ENCODE measurements at places on chromosomes 4 and X. TPM values are rescaled to one million over a fixed set of nuclear protein-coding genes. Genes with fewer than 3 reads are reported as not detected.

The MAGEA1 gene
- not detected for total RNA-seq

The SH3RF1 gene
- total RNA-seq = 29.6 TPM

The DCAF8L2 gene
- 0.29 TPM for total RNA-seq

The BANK1 gene
- total RNA-seq = 0.51 TPM

The LRIT3 gene
- 0.17 TPM for total RNA-seq

The ADH7 gene
- not detected for total RNA-seq

DNA sequence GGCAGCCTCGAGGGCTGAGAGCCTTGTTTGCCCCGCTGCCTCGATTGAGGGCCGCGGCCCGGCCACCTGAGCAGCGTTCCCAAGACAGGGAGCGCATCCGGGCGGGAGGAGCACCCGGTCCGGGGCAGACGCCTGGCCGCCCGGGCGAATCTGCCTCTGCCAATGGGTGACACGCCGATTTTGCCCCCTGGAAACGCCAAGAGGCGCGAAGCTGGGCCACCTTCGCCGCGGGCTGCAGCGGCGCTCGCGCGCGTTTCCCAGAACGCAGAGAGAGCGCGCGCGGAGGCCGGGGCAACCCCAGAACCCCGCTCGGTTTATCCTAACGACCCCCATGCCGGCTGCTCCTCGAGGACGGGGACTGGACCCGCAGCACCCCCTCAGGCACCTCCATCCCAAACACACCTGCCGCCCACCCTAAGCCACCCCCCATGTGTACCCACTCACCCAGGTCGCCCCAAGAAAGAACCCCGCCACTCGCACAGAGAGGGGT is 575 bp downstream of the MAP7D2 start:
- peaks cover 22% of the 10 kb centered on the region for H3K27me3 ChIP-seq
- H3K36me3 ChIP-seq = no peaks in the 10 kb centered on the region
- H3K27ac ChIP-seq = no peak overlapping the region
- DNase-seq = no peak
- peak overlapping the region; percentile 64 for H3K4me3 ChIP-seq
- H3K4me1 ChIP-seq = peaks cover 2% of the 10 kb centered on the region

DNA sequence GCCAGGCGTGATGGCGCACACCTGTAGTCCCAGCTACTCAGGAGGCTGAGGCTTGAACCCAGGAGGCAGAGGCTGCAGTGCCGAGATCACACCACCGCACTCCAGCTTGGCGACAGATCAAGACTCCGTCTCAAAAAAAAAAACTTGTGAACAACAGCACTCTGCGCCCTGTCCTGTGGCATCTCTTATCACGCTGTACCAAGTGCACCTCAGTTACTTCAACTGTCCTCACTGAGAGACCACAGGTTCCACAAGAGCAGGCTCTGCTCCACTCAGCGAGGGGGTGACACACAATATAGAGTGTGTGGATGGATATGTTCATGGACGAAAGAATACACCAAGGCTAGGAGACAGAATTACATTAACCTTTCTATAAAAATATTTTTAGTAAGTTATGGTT is 49.3 kb downstream of the ADGRA3 start:
- H3K4me3 ChIP-seq = no peak overlapping the region
- peaks cover 41% of the 10 kb centered on the region for H3K36me3 ChIP-seq
- no peak overlapping the region for H3K27ac ChIP-seq
- peaks cover 18% of the 10 kb centered on the region for H3K4me1 ChIP-seq

- H3K4me3 ChIP-seq = no peak overlapping the region
- DNase-seq = no peak
- H3K36me3 ChIP-seq = peaks cover 2% of the 10 kb centered on the region
- no peaks in the 10 kb centered on the region for H3K4me1 ChIP-seq
- H3K27me3 ChIP-seq = no peaks in the 10 kb centered on the region
Observed at GRCh38 chrX:74465424-74465823, 44.1 kb downstream of the SLC16A2 start.

GRCh38 chr4:1584498-1584897 is 99.6 kb downstream of the FAM53A start:
- no peaks in the 10 kb centered on the region for H3K4me1 ChIP-seq
- H3K4me3 ChIP-seq = no peak overlapping the region
- no peak overlapping the region for H3K27ac ChIP-seq
- H3K36me3 ChIP-seq = no peaks in the 10 kb centered on the region

DNA sequence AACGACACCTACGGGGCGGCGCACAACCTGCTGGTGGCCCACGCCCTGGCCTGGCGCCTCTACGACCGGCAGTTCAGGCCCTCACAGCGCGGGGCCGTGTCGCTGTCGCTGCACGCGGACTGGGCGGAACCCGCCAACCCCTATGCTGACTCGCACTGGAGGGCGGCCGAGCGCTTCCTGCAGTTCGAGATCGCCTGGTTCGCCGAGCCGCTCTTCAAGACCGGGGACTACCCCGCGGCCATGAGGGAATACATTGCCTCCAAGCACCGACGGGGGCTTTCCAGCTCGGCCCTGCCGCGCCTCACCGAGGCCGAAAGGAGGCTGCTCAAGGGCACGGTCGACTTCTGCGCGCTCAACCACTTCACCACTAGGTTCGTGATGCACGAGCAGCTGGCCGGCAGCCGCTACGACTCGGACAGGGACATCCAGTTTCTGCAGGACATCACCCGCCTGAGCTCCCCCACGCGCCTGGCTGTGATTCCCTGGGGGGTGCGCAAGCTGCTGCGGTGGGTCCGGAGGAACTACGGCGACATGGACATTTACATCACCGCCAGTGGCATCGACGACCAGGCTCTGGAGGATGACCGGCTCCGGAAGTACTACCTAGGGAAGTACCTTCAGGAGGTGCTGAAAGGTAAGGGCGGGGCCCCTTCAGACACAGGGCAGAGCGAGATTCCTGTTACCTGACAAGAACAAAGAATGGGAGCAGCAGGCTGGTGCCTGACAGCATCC is 11.7 kb downstream of the RPL9 start:
- H3K4me3 ChIP-seq = peak overlapping the region; percentile 70
- peaks cover 8% of the 10 kb centered on the region for H3K36me3 ChIP-seq
- H3K27ac ChIP-seq = peak overlapping the region; percentile 59
- H3K27me3 ChIP-seq = no peaks in the 10 kb centered on the region

DNA sequence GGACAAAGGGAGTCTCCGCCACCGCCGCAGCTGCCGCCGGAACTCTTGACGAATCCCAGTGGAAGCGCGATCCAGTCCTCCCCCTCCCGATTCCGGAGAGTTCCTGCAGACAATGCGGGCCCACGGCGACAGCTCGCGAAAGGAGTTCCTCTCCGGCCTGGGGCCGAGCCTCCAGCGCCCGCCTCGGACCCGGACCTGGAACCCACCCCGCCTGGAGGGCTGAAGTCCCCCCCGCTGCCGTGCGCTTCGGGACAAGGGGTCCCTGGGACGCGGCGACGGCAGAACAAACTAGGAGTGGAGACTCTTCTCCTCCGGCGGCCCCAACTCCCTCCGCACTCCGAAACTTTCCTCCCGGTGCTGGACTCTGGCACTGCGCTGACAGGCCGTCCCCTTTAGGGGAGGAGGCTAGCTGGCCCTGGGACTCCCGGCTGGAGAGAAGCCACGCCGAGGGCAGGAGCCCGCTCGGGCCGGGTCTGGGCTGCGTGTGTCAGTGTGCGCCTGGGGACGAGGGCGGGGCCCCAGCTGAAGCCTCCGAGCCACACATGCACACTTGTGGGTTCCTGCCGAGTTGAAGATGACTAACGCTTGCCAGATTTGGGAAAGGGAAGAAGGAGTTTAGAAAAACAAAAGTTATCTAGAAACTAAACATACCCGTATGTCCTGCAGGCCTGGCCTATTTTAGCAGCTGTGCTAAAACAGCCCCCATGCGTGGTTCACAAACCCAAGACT is at the start of gene ANTXR2:
Gene ANTXR2, minus strand, starts transcription at position 486 of the 729 bp plus-strand sequence. CDS start 669 bp downstream, outside the sequence.
- H3K4me3 ChIP-seq = peak within 1 kb of the TSS; percentile 98
- H3K4me1 ChIP-seq = peaks cover 31% of the 10 kb centered on the region
- H3K36me3 ChIP-seq = peaks cover 7% of the 10 kb centered on the region
- DNase-seq = peak; percentile 69

DNA sequence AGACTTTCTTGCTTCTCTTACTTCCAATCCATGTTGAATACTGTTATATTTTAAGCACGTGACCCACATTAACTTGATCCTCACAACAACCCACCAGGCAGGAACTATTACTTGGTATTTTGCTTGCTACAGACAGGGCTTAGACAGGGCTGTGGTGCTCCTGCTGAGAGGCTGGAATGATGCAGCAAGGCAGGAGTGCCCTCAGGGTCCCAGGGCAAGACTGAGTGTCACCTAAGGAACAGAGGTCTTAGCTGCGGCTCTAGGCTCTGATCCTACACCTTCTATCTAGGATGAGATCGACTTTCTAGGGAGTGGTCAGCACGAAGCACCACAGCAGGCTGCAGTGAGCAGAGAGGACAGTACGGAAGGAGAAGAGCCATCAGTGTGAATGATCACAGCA is 20.0 kb downstream of the TAPT1 start:
- H3K27me3 ChIP-seq = no peaks in the 10 kb centered on the region
- no peak overlapping the region for H3K27ac ChIP-seq
- H3K4me1 ChIP-seq = peaks cover 2% of the 10 kb centered on the region
- H3K36me3 ChIP-seq = no peaks in the 10 kb centered on the region

GRCh38 chrX:155048977-155049619 is 21.8 kb downstream of the CMC4 start:
- H3K4me1 ChIP-seq = no peaks in the 10 kb centered on the region
- no peak overlapping the region for H3K27ac ChIP-seq
- no peaks in the 10 kb centered on the region for H3K27me3 ChIP-seq
- H3K4me3 ChIP-seq = no peak overlapping the region
- peaks cover 13% of the 10 kb centered on the region for H3K36me3 ChIP-seq

GRCh38 chr4:16952896-16953630 is 54.6 kb upstream of the LDB2 start:
- no peaks in the 10 kb centered on the region for H3K4me1 ChIP-seq
- H3K36me3 ChIP-seq = no peaks in the 10 kb centered on the region
- no peak for DNase-seq
- no peaks in the 10 kb centered on the region for H3K27me3 ChIP-seq

DNA sequence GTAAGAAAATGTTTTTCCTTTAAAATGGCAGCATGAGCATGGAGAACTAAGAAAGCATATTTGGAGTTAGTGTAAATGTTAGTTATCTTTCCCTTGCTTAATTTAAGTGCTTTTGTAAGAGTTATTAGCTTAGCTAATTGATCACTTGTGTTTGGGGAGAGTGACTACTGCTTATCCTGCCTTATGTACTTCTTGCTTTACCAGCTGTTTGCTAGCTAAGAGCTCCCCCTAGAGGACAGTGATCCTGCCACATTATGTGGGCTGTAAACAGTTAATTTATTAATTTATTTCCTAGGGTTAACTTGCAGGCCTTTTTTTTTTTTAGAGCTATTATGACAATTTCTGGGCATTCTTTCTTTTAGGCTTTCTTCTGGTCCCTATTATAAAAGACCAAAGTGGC is 435.8 kb downstream of the MAGEB5 start:
- no peak overlapping the region for H3K4me3 ChIP-seq
- peaks cover 5% of the 10 kb centered on the region for H3K36me3 ChIP-seq
- H3K4me1 ChIP-seq = no peaks in the 10 kb centered on the region
- H3K27ac ChIP-seq = no peak overlapping the region
- DNase-seq = no peak

- no peaks in the 10 kb centered on the region for H3K27me3 ChIP-seq
- no peak overlapping the region for H3K4me3 ChIP-seq
- H3K36me3 ChIP-seq = no peaks in the 10 kb centered on the region
- peaks cover 28% of the 10 kb centered on the region for H3K4me1 ChIP-seq
- DNase-seq = no peak
Observed at GRCh38 chr4:108118505-108118904, 50.2 kb downstream of the LEF1 start.

GRCh38 chrX:27878862-27879261 is 71.1 kb downstream of the MAGEB10 start:
- H3K36me3 ChIP-seq = no peaks in the 10 kb centered on the region
- no peak overlapping the region for H3K27ac ChIP-seq
- H3K27me3 ChIP-seq = no peaks in the 10 kb centered on the region
- H3K4me3 ChIP-seq = no peak overlapping the region

GRCh38 chr4:136680271-136680670 is 852.0 kb downstream of the PCDH18 start:
- H3K4me1 ChIP-seq = no peaks in the 10 kb centered on the region
- no peaks in the 10 kb centered on the region for H3K36me3 ChIP-seq
- DNase-seq = no peak
- H3K27ac ChIP-seq = no peak overlapping the region

- H3K27ac ChIP-seq = peak overlapping the region; percentile 71
- no peaks in the 10 kb centered on the region for H3K27me3 ChIP-seq
- DNase-seq = no peak
- H3K4me3 ChIP-seq = no peak overlapping the region
- H3K4me1 ChIP-seq = peaks cover 6% of the 10 kb centered on the region
Observed at GRCh38 chrX:44705817-44706551, 137.8 kb upstream of the DUSP21 start.

- no peak for DNase-seq
- H3K27ac ChIP-seq = no peak overlapping the region
- H3K27me3 ChIP-seq = no peaks in the 10 kb centered on the region
- H3K4me3 ChIP-seq = no peak overlapping the region
- H3K36me3 ChIP-seq = no peaks in the 10 kb centered on the region
Observed at GRCh38 chr4:183437452-183437851, 7.0 kb upstream of the CDKN2AIP start.

- DNase-seq = no peak
- peaks cover 5% of the 10 kb centered on the region for H3K4me1 ChIP-seq
- H3K27me3 ChIP-seq = peaks cover 74% of the 10 kb centered on the region
- H3K27ac ChIP-seq = no peak overlapping the region
- H3K4me3 ChIP-seq = no peak overlapping the region
Observed at GRCh38 chr4:5885733-5886132, 7.2 kb downstream of the CRMP1 start.

- no peak for DNase-seq
- no peak overlapping the region for H3K4me3 ChIP-seq
- H3K27ac ChIP-seq = no peak overlapping the region
Observed at GRCh38 chrX:53494436-53494835, 60.3 kb upstream of the HSD17B10 start.

- H3K4me3 ChIP-seq = no peak overlapping the region
- peaks cover 7% of the 10 kb centered on the region for H3K27me3 ChIP-seq
- no peaks in the 10 kb centered on the region for H3K36me3 ChIP-seq
- no peak for DNase-seq
- H3K4me1 ChIP-seq = peaks cover 1% of the 10 kb centered on the region
- no peak overlapping the region for H3K27ac ChIP-seq
Observed at GRCh38 chr4:10589321-10589720, 95.2 kb downstream of the CLNK start.

GRCh38 chr4:3766785-3767569 is 792 bp downstream of the ADRA2C start:
- DNase-seq = no peak
- peaks cover 4% of the 10 kb centered on the region for H3K4me1 ChIP-seq
- no peaks in the 10 kb centered on the region for H3K36me3 ChIP-seq
- peak overlapping the region; percentile 89 for H3K27ac ChIP-seq

DNA sequence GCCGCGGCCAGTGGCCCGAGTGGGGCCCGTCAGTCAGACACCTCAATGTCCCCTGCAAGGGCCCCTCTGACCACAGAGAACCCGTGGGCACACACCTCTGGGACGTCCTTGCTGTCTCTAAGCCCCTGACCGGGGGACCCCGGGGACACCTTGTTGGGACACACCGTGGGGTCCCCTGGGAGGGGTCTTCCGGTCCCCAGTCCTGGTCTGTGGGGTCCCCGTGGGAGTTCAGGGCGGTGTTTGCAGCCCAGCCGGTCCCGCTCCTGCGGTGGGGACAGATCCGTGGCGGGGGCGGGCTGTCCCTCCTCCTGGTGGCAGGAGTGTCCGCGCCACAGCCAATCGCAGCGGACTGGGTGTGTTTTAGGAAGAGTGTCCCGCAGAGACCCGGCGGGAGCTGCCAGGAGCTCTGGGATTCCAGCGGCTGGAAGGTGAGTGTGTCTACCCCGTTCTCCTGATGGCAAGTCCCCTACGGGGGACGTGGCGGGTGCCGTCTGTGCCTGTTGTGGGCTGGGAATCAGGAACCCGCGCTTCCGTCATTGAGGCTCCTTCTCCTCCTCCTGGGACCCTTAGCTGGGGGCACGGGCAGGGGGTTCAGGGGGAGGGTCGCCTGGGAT is 5.1 kb upstream of the PLCXD1 start:
- H3K36me3 ChIP-seq = no peaks in the 10 kb centered on the region
- DNase-seq = no peak
- no peaks in the 10 kb centered on the region for H3K27me3 ChIP-seq
- peak overlapping the region; percentile 68 for H3K4me3 ChIP-seq
